ENCODE measurements at places on chromosomes 2 and 18. TPM values are rescaled to one million over a fixed set of nuclear protein-coding genes. Genes with fewer than 3 reads are reported as not detected.
A peak's percentile ranks its signal among the peaks of the same experiment; 100 is the strongest.

Gene NCKAP5
- 9.3 TPM for total RNA-seq

DNA sequence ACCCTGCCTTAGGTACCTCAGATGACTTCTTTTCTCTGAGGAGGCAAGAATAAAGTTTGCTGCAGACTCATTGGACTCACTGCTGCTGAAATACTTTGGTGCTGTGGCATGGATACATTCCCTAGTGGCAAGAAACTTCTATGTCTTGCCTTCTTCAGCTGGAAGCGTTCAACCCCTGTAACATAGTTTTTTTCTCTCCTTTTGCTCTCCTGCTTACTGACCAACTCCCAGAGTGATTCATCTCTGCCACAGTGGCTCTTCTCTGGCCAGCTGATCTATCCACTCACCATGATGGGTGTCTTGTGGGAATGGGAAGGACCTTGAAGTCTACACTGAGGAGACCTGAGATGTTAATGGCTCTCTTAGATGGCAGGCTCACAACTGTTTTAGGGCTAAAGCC, 309.3 kb upstream of the LRRTM4 start:
- H3K36me3 ChIP-seq, result no peaks in the 10 kb centered on the region
- H3K4me3 ChIP-seq, result no peak overlapping the region
- H3K4me1 ChIP-seq, result no peaks in the 10 kb centered on the region

Gene EPAS1
- total RNA-seq, result 962 TPM

GRCh38 chr18:65352186-65352585, 398.6 kb upstream of the CDH7 start:
- DNase-seq, result peak; percentile 3
- no peak overlapping the region for H3K4me3 ChIP-seq
- no peaks in the 10 kb centered on the region for H3K4me1 ChIP-seq
- no peaks in the 10 kb centered on the region for H3K27me3 ChIP-seq
- H3K36me3 ChIP-seq, result no peaks in the 10 kb centered on the region

- no peak for DNase-seq
- no peaks in the 10 kb centered on the region for H3K36me3 ChIP-seq
- H3K4me3 ChIP-seq, result no peak overlapping the region
- H3K27me3 ChIP-seq, result no peaks in the 10 kb centered on the region
- H3K27ac ChIP-seq, result no peak overlapping the region
- no peaks in the 10 kb centered on the region for H3K4me1 ChIP-seq
Observed at GRCh38 chr2:215355801-215356200, 43.9 kb downstream of the ATIC start.

- no peaks in the 10 kb centered on the region for H3K4me1 ChIP-seq
- DNase-seq, result no peak
- H3K27ac ChIP-seq, result no peak overlapping the region
- no peak overlapping the region for H3K4me3 ChIP-seq
Observed at GRCh38 chr18:79472176-79472575, 76.4 kb downstream of the NFATC1 start.

Gene EML6
- total RNA-seq, result 1.3 TPM

- no peaks in the 10 kb centered on the region for H3K27me3 ChIP-seq
- no peak overlapping the region for H3K27ac ChIP-seq
- H3K4me3 ChIP-seq, result no peak overlapping the region
- H3K36me3 ChIP-seq, result no peaks in the 10 kb centered on the region
Observed at GRCh38 chr18:13608791-13609532, 117.4 kb downstream of the FAM210A start.

- H3K4me1 ChIP-seq, result no peaks in the 10 kb centered on the region
- DNase-seq, result no peak
Observed at GRCh38 chr2:27651056-27651455, 12.4 kb downstream of the SUPT7L start.
